NCI-H187 (cell line): ENCODE measurements at places on chromosomes 4 and X.

DNA sequence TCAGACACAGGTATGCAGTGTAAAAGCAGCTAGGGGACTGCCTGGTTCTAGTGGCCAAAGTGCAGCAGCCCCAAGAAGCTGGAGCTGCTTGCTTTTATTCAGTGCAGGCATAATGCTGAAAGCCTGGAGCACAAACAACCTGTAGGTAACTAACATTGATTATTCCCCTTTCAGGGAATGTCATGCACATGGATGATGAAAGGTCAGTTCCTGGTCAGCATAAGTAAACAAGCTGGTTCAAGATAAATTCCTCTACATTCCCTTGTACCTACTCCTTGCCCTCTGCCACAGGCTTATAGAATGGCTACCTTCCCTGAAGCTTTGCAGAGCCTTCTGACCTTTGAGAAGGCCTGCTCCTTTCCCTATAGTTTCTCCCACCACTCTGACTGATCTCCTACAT is 1318.5 kb upstream of the ADGRL3 start:
- DNase-seq: no peak

- DNase-seq: no peak
These were observed 4.0 kb upstream of the ZNF518B start for GRCh38 chr4:10461091-10461849.

- DNase-seq: no peak
These were observed 23.4 kb downstream of the CTBP1 start for GRCh38 chr4:1225272-1226143.

GRCh38 chr4:32180086-32180485 is 1459.9 kb downstream of the PCDH7 start:
- no peak for DNase-seq

DNA sequence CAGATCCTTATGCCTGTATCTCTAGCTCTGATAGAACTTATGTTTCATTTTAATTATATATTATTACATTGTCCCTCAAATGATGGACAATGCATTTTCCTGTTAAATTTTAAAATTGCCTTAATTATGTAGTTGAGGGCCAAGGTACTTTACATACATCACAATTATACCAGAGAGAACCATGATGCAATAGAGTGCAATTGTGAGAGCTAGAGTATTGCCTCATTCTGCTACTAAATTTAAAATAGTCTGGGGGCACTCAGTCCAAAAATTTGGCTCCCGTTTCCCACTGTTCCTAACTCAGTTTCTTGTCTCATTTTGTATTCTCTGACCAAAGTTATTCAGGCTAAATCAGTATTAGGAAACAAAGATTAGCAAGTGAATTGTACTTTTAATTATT is 378.5 kb upstream of the ZFP42 start:
- no peak for DNase-seq

- no peak for DNase-seq
These were observed 644 bp downstream of the LAMP2 start for GRCh38 chrX:120468479-120468824.

- DNase-seq: no peak
These were observed 15.2 kb upstream of the PCYT1B start for GRCh38 chrX:24662352-24662751.

DNA sequence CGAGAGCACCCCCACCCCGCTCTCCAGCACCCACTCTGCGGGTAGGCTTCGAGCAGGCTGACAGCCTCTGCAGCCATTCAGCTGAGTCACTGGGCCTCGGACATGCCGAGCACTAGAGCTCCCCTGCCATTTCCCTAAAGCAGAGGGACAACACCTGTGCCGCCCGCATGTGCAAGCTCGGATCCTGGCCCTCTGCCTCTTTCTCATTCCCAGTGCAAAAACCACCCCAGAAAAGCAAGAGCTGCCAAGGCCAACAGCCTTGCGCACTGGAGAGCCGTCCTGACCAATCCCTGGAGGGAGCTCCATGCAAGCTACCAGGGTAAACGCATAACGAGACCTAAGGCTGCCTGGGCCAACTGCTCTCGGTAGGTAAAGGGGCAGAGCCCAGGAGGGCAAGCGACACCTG is 5.3 kb downstream of the HCFC1 start:
- DNase-seq: no peak

DNA sequence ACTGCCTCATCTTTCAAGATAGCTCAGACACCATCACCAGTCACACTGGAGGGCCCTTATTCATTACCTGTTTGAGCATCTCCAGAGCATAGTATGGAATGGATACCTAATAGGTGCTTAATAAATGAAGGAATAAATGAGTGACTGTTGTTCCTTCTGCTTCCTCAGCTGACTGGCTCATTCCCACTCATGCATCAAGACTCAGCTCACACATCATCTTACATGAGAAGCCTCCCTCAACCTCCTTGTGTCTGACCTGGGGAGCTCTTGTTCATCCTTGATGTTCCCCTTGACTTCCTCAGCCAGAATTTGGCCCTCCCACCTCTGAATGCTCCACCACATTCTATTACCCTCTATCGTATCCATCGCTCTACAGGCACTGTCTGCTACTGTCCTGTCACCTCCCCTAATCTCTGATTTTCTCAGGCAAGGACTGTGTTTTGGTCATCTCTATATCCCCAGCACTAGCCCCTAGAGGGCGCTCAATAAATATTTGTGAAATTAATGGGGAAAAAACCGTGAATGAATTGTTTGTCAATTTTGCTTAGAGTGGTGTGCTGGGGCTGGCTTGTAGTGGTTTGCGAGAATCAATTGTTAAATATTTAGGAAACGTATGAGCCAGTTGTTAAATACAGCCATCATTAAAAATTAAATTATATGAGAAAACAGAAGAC is 88.3 kb downstream of the NHSL2 start:
- no peak for DNase-seq

GRCh38 chr4:53956454-53956853 is 108.0 kb downstream of the CHIC2 start:
- no peak for DNase-seq

- DNase-seq: no peak
These were observed 15.7 kb downstream of the PRKX start for GRCh38 chrX:3697701-3698279.

GRCh38 chrX:34562006-34562405 is 95.1 kb downstream of the TMEM47 start:
- no peak for DNase-seq

DNA sequence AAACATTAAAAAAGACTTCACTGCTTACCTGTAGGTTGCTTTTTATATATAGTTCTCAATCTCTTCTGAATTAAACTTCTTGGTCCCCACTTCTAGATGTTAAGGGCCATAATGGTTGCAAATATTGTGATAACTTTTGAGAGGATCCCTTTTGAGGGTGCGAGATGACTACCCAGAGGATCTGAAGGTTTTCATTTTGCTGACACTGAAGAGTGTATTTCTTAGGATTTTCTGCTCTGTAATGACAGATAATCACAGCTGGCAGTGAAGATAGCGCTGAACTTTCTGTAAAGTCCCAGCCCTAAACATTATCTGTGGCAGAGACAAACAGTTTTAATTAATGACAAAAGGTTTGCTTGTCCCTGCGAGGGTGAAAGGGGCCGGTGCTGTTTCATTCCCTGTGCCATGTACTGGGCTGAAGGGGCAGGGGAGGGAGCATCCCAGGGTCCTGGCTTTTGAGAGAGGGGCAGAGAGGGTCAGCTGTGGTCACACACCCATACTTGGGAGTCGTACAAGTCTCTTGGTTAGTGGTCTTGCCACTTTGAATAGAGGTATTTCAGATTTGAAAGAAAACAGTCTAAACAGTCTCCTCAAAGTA is 22.2 kb downstream of the CLCN4 start:
- no peak for DNase-seq

- DNase-seq: no peak
These were observed 61.7 kb downstream of the KANTR start for GRCh38 chrX:53155512-53156206.

GRCh38 chr4:126604268-126604867 is 1028.4 kb upstream of the INTU start:
- no peak for DNase-seq

GRCh38 chr4:78014889-78015886 is 41.9 kb upstream of the FRAS1 start:
- DNase-seq: peak; percentile 40

- no peak for DNase-seq
These were observed 238.9 kb downstream of the MAML3 start for GRCh38 chr4:139915037-139915436.

GRCh38 chrX:63751481-63751880 is 33.5 kb downstream of the ARHGEF9 start:
- no peak for DNase-seq

DNA sequence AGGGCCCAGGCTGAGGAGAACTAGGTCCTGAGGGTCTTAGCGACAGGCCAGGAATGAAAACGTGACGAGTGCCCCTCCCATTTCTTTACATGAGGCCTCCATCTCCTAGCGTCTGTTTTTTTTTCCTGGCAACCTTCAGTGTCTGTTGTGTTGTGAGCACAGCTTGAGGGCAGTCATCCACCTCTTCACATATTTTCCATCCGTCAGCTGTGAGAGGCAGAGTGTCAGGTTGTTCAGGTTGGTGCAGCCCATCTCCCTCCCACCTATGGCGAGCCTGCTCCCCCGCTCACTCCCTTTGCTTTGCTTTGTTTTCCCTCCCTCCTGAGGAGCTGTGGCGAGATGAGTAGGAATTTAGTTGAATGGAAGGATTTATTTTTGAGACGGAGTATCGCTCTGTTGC is 51.7 kb upstream of the CHRNA9 start:
- no peak for DNase-seq

DNA sequence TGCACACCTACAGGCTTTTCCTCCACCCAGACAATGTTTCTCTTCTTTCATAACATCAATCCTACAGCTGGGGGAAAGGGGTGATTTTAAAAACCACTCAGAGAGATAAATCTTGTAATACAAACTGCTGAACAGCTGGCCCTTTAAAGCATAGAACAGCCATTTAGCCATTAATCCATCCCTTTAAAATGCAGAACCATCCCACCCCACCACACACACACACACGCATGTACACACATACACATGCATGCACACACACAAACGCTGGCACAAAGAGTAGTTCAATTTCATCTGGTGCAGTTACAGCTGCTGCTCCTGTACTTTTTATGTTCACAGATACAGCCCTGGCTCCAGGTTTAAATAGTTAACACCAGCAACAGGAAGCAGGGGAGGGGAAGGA is 426.1 kb downstream of the MID1IP1 start:
- no peak for DNase-seq

DNA sequence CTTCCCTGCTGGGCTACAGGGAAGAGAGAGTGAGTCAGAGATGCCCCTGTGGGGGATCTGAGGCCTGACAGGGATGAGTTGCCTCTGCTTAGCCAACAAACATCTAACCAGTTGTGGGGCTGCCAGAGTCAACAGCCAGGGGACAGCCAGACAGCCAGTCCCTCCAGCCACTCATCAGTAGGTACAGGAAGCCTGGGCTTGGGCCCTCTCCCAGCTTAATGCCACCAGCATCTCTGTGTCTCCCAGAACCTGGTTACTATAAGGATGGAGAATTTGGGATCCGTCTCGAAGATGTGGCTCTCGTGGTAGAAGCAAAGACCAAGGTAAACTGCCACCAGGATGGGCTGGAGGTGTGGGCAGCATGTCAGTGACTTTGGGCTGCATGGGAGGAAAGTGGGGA is 17.3 kb upstream of the SASH3 start:
- no peak for DNase-seq

- DNase-seq: no peak
These were observed 39.8 kb upstream of the MID1 start for GRCh38 chrX:10660171-10660570.
